Psoas muscle (tissue), 8 donors: ENCODE measurements at places on chromosomes 4 and X.
A peak's percentile ranks its signal among the peaks of the same experiment; 100 is the strongest.

DNA sequence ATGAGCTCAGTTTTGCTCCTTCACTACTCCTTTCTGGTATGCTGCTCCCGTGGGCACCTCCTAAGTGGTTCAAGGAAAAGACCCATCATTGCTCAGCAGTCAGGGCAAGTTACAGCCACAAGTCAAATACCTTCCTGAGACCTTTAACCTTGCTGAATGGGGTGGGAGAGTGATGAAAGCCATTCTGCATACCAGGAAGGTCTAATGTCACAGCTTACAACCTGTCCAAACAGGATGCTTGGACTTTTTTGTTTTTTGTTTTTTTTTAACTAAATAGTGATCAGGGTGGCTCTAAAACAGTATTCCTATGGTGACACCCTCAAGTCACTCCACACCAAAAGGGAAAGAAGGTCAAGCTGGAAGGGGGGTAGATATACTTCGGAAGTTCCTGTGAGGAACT is 93.1 kb downstream of the GPC3 start:
- DNase-seq = no peak

- DNase-seq = peak; percentile 88
Observed at GRCh38 chr4:6720202-6720699, 4.3 kb downstream of the BLOC1S4 start.

DNA sequence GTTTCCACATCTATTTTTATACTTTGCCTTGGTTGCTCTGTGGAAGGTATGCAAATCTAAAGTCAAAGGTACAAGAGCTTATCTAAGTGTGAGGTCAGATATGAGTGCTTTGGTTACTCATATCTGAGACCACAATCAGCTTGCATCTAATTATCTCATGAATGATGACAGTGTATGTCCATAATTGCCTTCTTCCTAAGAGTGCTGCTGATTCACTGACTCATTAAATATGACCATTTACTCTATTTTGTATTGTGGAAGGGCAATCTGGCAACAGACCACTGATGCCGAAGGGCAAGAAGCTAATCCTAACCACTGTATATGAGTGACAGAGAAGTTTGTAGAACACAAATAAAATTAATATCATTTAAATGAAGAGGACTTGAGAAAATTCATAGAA is 1190.2 kb upstream of the AGA start:
- DNase-seq = no peak

DNA sequence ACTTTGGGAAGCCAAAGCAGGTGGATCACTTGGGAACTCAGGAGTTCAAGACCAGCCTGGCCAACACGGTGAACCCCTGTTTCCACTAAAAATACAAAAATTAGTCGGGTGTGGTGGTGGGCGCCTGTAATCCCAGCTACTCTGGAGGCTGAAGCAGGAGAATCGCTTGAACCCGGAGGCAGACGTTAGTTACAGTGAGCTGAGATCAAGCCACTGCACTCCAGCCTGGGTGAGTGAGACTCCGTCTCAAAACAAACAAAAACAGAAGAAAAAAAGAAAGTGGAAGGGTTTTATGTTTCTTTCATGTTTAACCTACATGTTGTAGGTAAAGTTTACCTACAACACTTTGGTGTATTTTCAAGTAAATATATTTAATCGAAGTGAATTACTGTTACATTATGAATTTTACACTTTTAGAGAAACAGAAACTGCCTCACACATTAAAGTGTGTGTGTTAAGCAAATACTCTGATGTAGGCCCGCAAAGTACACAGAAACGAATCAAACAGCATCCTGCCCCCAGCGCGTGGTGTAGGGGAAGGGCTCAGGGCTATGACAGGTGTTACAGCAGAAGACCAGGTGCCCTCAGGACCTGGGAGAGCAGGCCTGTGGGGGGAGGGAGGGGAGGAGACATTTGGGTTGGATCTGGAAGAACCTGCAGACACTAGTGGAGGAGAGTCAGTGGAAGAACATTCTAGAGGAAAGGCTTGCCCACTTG is 39.0 kb downstream of the PTTG2 start:
- no peak for DNase-seq

- DNase-seq = peak; percentile 40
Observed at GRCh38 chr4:836750-837301, 10.9 kb upstream of the CPLX1 start.
